ENCODE measurements at places on chromosomes 16 and 17. TPM values are rescaled to one million over a fixed set of nuclear protein-coding genes. Genes with fewer than 3 reads are reported as not detected.

DNA sequence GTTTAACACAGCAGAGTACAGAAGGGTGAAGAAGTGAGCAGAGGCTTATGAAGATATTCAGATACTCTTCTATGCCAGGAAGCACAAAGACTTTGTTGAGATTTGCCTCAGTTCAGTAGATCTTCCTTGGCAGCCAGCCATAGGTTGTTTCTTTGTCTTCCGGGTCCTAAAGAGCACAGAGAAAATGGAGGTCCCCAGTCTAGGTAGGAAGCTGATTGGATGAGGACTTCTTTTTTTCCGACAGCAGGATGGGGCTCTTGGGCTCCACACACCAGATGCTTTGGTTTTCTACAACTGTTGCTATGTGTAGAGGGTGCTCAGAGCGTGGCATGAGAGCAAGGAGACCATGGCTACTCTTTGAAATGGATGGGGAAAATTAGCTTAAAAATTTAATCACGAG lies 8.3 kb upstream of the CDC6 start:
- H3K36me3 ChIP-seq: peaks cover 56% of the 10 kb centered on the region
- no peak overlapping the region for H3K27ac ChIP-seq
- no peak for DNase-seq
- no peaks in the 10 kb centered on the region for H3K27me3 ChIP-seq
- no peak overlapping the region for H3K4me3 ChIP-seq
- no peaks in the 10 kb centered on the region for H3K4me1 ChIP-seq

TBC1D26 gene
- 5.3 TPM for total RNA-seq

FAM20A gene
- 58.7 TPM for total RNA-seq

GRCh38 chr17:44556832-44557606 lies at the start of gene FZD2:
TSS of gene FZD2 (plus strand) at chr17:44557484. CDS start at chr17:44557689, 205 bp downstream.
- H3K36me3 ChIP-seq: no peaks in the 10 kb centered on the region
- peak within 1 kb of the TSS; percentile 98 for H3K27ac ChIP-seq
- H3K4me1 ChIP-seq: peaks cover 3% of the 10 kb centered on the region
- DNase-seq: peak; percentile 98
- H3K27me3 ChIP-seq: peaks cover 14% of the 10 kb centered on the region

CMIP gene
- total RNA-seq: 61.5 TPM

GRCh38 chr17:73142872-73143381 lies 21.9 kb upstream of the SSTR2 start:
- no peak for DNase-seq
- H3K4me1 ChIP-seq: peaks cover 6% of the 10 kb centered on the region
- H3K4me3 ChIP-seq: no peak overlapping the region
- H3K27me3 ChIP-seq: peaks cover 41% of the 10 kb centered on the region
- H3K36me3 ChIP-seq: no peaks in the 10 kb centered on the region

DNA sequence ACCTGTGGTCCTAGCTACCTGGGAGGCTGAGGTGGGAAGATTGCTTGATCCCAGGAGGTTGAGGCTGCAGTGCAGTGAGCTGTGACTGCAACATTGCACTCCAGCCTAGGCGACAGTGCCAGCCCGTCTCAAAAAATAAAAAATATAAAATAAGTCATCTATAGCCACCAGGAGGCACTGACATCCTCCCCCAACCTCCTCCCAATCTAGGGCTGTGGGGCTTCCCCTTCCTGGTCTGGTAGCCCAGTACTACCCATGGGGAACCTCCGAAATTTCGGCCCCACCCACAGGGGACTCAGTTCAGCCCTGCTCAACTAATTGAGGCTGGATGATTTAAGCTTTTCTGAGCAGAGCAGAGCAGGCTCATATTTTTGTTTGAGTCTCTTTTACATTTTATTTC lies 3.2 kb downstream of the ZSCAN10 start:
- DNase-seq: peak; percentile 59
- H3K27ac ChIP-seq: no peak overlapping the region
- no peak overlapping the region for H3K4me3 ChIP-seq

IL34 gene
- 7.3 TPM for total RNA-seq

- peaks cover 45% of the 10 kb centered on the region for H3K27me3 ChIP-seq
- H3K4me3 ChIP-seq: no peak overlapping the region
- H3K27ac ChIP-seq: peak overlapping the region; percentile 42
- DNase-seq: peak; percentile 78
Measured at GRCh38 chr17:38417210-38417951, 10.9 kb upstream of the ARHGAP23 start.

DNA sequence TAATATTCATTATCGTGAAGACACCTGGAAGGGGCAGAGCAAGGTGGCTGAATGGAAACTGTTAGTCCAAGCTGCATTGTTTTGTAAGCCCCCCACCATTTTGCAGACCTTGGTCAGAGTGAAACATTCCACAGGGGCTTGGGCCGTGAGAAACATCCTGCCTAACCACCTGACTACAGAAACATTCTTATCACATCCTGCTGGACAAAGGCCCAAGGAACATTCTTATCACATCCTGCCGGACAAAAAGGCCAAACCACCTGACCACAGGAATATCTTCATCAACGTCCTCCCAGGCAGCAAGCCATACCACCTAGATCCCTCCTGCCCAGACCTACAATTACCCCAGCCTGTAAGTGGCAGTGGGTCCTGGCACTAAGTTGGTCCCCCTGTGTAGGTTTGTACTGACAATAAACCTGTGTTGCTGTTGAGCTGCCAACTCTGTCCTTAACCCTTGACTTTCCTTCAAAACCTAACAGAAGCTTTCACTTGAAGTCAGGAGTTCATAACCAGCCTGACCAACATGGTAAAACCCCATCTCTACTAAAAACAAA lies 19.6 kb downstream of the ATF7IP2 start:
- peak overlapping the region; percentile 64 for H3K4me3 ChIP-seq
- H3K36me3 ChIP-seq: peaks cover 28% of the 10 kb centered on the region
- no peak overlapping the region for H3K27ac ChIP-seq
- no peak for DNase-seq

DNA sequence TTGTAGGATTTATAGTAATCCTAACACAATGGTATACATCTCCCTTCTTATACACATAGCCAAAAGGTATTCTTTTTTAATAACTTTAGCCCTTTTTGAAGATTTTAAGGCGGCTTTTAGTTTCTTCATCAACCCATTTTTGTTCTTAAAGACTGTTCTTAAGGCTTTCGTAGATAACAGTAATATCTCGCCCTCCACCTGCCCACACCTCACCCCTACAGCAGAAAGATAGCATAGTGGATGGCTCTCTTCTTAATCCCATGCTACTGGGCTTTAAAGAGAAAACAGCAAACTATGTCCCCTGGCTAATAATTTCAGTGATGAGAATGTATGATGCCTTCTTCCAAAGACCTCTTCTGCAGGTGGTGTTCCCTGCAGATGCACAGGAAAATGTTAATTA lies 8.6 kb downstream of the IGSF6 start:
- peaks cover 3% of the 10 kb centered on the region for H3K36me3 ChIP-seq
- H3K4me1 ChIP-seq: peaks cover 3% of the 10 kb centered on the region
- H3K27ac ChIP-seq: no peak overlapping the region
- no peak overlapping the region for H3K4me3 ChIP-seq
- H3K27me3 ChIP-seq: no peaks in the 10 kb centered on the region

GRCh38 chr17:64504769-64505339 lies 1.2 kb downstream of the DDX5 start:
- DNase-seq: no peak
- H3K27ac ChIP-seq: peak overlapping the region; percentile 99
- H3K4me1 ChIP-seq: peaks cover 13% of the 10 kb centered on the region
- no peaks in the 10 kb centered on the region for H3K27me3 ChIP-seq
- H3K4me3 ChIP-seq: peak overlapping the region; percentile 100

MT4 gene
- total RNA-seq: not detected

DNA sequence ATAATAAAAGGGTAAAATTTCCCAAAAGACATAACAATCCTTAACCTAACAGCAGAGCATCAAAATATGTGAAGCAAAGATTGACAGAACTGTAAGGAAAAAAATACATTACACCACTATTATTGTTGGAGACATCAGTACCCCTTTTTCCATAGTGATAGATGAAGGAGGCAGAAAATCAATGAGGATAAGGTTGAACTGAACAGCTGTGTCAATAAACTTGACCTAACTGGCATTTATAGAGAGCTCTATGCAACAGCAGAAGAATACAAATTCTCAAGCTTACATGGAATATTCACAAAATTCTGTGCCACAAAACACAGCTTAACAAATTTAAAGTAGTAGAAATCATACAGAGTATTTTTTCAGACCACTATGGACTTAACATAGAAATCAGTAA lies 195.0 kb upstream of the ELAC2 start:
- H3K4me1 ChIP-seq: no peaks in the 10 kb centered on the region
- H3K27me3 ChIP-seq: no peaks in the 10 kb centered on the region
- no peak for DNase-seq
- H3K27ac ChIP-seq: no peak overlapping the region
- H3K36me3 ChIP-seq: no peaks in the 10 kb centered on the region

DNA sequence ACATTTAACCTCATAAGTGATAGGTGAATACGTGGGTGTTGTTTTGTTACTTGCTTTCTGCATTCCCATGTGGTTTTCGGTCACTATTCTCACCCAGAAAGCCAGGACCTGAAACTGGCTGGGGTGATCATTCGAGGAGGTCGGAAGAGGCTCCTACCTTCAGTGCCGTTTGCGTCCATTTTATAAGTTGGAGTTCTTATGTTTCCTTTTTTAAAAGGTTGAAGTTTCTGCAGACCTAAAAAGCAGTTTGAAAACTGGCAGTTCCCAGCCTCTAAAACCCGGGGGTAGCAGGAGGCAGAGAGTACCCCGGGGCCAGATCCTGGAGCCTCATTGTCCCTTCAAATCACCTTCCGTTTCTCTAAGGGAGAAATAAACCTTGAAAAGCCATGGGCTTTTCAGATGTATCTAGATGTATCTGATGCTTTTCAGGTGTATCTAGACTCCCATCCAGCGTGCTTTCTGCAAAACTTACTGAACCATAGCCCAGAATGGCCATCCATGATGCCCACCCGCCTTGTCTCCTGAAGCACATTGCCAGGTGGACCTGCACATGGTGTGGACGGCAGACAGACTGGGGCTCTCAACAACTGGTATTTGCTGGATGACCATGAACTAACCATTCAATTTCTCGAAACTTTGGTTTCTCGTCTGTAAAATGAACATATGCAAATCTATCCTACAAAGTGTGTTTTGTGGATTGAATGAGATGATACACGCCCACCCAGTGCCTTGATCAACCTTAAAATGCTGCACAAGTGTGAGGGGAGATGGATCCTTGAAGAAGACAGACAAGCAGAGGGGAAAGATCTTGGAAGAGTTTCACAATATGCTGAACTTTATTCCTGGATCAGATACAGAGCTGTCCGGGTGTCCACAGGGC lies 1.3 kb downstream of the NLRC5 start:
- DNase-seq: no peak
- peaks cover 56% of the 10 kb centered on the region for H3K27me3 ChIP-seq
- no peaks in the 10 kb centered on the region for H3K4me1 ChIP-seq
- H3K36me3 ChIP-seq: no peaks in the 10 kb centered on the region
- H3K4me3 ChIP-seq: no peak overlapping the region

CCL3 gene
- total RNA-seq: not detected

DNA sequence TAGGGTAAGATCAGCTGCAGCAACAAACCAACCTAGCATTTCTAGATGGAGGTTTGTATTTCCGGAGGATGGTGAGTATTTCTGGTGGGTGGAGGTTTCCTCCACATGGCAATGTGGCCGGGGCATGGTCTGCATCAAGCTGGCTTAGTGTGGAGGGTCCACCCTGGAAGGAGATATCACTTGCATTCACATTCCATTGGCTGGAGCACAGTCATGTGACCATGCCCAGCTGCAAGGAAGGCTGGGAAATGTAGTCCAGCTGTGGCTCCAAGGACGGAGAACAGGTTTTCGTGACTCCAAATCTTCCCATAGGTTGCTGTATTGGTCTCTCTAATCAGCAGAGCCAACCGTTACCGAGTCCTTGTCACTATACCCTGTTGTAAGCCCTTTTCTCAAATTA lies 68.7 kb downstream of the RAI1 start:
- no peak overlapping the region for H3K4me3 ChIP-seq
- DNase-seq: peak; percentile 98
- peaks cover 6% of the 10 kb centered on the region for H3K4me1 ChIP-seq
- H3K36me3 ChIP-seq: peaks cover 11% of the 10 kb centered on the region

DNA sequence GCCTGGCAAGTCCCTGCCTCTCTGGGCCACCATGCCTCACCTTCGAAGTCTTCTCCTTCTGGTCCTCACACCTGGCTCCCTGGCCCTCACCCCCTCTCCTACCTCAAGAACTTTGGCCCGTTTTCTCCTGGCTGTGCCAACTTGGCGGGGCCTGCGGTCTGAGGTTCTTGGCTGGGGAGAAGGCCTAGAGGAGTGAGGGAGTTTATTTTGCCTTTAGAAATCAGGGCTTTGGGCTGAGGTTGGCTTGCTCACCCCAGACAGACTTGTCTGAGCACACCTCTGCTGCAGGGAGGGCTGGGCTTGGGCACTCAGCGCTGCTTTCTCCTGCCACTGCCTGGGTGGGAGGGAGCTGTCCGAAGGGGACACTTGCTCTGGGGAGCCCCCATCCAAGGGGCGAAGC lies 23.3 kb upstream of the TAC4 start:
- DNase-seq: no peak
- H3K27me3 ChIP-seq: no peaks in the 10 kb centered on the region
- H3K4me3 ChIP-seq: no peak overlapping the region
- peaks cover 5% of the 10 kb centered on the region for H3K4me1 ChIP-seq

DNA sequence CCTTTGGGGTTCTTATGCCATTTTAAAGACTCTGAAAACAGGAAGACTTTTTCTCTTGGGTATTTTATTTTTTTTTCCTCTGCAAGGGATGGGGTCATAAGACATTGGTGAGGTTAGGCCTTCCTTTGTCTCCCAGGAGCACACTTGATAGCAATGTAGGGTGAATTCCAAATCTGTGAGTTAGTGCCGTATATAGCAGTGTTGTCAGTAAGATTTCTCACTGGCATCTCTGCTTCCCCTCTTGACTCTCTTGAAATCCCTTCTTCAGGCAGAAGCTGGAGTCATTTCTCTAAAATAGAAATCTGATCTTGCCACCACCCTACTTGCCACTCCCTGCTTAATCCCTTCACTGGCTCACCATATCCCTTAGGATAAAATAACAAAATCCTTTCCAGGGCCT lies 529.7 kb downstream of the WWOX start:
- no peak overlapping the region for H3K27ac ChIP-seq
- H3K27me3 ChIP-seq: no peaks in the 10 kb centered on the region
- no peak overlapping the region for H3K4me3 ChIP-seq
- no peaks in the 10 kb centered on the region for H3K36me3 ChIP-seq
- no peaks in the 10 kb centered on the region for H3K4me1 ChIP-seq
- no peak for DNase-seq

SLFN14 gene
- total RNA-seq: not detected

DNA sequence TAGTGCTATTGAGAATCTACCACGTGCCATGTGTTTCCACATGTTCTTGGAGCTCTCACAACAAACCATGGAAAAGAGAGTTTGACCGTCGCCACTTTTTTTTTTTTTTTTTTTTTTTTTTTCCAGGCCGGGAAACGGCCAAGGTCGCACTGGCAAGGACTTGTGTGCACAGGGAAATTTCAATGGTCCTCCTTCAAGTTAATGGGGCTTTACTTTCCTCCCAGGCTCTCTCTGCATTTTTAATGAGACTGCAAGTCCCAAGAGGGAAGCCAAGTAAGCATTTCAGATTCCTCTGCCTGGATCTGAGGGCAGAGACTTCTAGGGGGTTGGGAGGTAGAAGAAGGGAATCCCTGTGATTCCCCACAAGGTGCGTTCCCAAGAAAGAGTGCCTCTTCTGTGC lies 94.7 kb upstream of the MPHOSPH6 start:
- H3K4me1 ChIP-seq: peaks cover 5% of the 10 kb centered on the region
- no peak overlapping the region for H3K27ac ChIP-seq
- H3K36me3 ChIP-seq: no peaks in the 10 kb centered on the region
- DNase-seq: no peak
- peaks cover 29% of the 10 kb centered on the region for H3K27me3 ChIP-seq

TPSD1 gene
- total RNA-seq: not detected

ETV4 gene
- 83.0 TPM for total RNA-seq

All from endodermal cell (in vitro differentiated cells).